ENCODE measurements at places on chromosomes 6 and 20. TPM values are rescaled to one million over a fixed set of nuclear protein-coding genes. Genes with fewer than 3 reads are reported as not detected.

DNA sequence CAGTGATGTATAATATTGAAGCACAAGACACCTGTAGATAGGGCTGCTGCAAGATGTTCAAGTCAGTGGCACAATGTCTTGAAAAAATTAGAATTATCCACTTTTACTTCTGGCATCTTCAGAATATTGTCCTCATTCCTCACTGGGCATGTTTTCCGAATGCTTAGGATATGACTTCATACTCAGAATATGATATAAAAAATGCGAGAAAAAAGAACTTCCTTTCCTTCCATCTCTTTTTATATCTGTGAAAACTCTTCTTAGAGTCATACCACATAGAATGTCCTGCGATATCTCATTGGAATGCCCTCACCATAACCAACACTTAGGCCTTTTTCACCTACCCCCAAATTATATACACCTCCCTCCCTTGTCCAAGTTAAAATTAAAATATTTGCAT lies 4.6 kb downstream of the MAS1L start:
- no peak for DNase-seq

GRCh38 chr6:157036245-157036711 lies 259.1 kb downstream of the ARID1B start:
- peak; percentile 90 for DNase-seq

DNA sequence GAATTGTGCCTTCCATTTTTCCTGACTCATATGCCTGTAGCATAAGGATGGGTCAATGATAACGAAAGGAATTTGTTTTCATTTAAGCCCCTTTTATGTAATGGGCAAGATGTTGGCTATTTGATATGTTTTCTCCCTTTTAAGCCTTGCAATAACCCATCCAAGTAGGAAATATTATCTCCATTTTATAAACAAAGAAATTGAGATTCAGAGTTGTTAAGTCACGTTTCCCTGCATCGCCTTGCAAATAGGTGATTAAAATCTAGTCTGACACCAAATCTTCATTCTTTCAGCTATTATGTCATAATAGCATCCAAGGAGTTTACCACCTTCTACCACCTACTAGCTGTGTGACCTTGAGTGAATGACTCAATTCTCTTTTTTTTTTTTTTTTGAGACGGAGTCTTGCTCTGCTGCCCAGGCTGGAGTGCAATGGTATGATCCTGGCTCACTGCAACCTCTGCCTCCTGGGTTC lies 7.0 kb downstream of the HNF4A start:
- no peak for DNase-seq

- DNase-seq: no peak
Observed at GRCh38 chr6:17300637-17301036, 19.5 kb downstream of the RBM24 start.

DNA sequence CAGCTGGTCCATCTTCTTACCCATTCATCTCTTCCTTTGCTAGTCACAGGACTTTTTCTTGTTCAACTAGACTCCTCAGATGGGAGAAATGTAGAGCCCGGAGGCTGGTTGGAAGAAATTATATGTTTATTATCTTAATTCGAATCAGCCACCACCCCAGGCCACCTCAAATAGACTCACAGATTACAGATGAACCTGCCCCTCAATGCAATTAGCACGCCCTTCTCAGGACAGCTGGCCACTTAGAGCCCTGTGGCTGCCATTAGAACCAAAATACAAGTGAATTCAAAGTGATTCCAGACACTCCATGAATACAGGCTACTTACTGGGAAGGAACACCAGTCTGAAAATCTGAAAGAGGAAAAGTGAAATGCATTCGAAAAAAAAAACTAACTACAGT lies 176.4 kb downstream of the MAFB start:
- no peak for DNase-seq

- no peak for DNase-seq
Observed at GRCh38 chr20:38373898-38374297, 27.6 kb downstream of the LBP start.

DNA sequence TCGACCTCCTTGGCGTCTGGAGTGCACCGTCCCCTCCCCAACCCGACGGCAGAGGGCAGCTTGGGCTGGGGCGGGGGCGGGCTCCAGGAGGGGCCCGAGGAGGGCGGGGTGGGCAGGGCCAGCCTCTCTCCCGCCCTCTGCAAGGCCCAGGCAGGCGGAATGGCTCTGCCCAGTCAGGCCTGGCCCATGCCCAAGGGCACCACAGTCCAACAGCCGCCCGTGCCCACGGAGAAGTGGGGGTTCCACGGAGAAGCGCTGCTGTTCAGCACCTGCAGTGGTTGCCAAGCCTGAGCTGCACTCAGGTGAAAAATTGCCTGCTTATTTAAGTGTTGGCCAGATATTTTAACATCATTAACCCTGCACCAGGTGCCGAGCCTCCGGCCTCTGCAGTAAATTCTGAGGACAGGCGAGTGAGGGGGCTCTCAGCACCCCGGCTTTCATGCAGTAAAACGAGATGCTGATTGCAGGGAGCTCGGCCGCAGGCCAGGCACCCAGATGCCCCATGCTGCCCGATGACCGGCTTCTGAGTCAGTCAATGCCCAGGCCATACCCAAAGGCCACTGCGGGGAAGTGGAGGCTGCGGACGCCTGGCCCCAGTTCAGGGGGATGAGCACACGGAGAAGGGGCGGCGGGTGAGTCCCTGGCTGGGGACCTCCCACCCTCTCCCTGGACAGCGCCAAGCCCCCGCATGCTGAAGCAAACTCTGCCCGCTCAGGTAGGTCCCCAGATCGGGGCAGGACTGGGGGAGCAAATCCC lies at the start of gene SRMS:
SRMS (minus strand) TSS at position 25 of the 756 bp plus-strand sequence. CDS start 286 bp downstream, outside the sequence.
- no peak for DNase-seq

NFKBIE gene
- total RNA-seq: 10.4 TPM

CTAGE9 gene
- total RNA-seq: not detected

AIF1 gene
- not detected for total RNA-seq

SPEF1 gene
- total RNA-seq: 0.17 TPM

SALL4 gene
- total RNA-seq: under 0.01 TPM

FGD2 gene
- not detected for total RNA-seq

PLEKHG1 gene
- total RNA-seq: 63.2 TPM

ANKRD66 gene
- total RNA-seq: not detected

ADGRF4 gene
- total RNA-seq: 1.3 TPM

CASS4 gene
- total RNA-seq: not detected

LGSN gene
- not detected for total RNA-seq

All from mammary epithelial cell (primary cell).